ENCODE measurements at places on chromosomes 4 and X. TPM values are rescaled to one million over a fixed set of nuclear protein-coding genes. Genes with fewer than 3 reads are reported as not detected.

Gene ELF4
- 25.1 TPM for polyA plus RNA-seq

Gene FMR1NB
- not detected for polyA plus RNA-seq

Gene XK
- polyA plus RNA-seq, result 0.15 TPM

Gene PLA2G12A
- polyA plus RNA-seq, result 4.9 TPM

Gene TMEM31
- 0.23 TPM for polyA plus RNA-seq

Gene USP51
- 0.91 TPM for polyA plus RNA-seq

Gene HERC3
- polyA plus RNA-seq, result 38.4 TPM

Gene RAB40AL
- 0.45 TPM for polyA plus RNA-seq

Gene RASGEF1B
- polyA plus RNA-seq, result 20.4 TPM

Gene PLXNB3
- polyA plus RNA-seq, result 0.35 TPM

Gene AFF2
- polyA plus RNA-seq, result 0.06 TPM

Gene TLR6
- 10.0 TPM for polyA plus RNA-seq

Gene IL9R
- 12.7 TPM for polyA plus RNA-seq

Gene CSN2
- not detected for polyA plus RNA-seq

Gene USP17L10
- not detected for polyA plus RNA-seq

Gene SPANXB1
- polyA plus RNA-seq, result not detected

Gene CDX4
- polyA plus RNA-seq, result not detected

Gene VCX3A
- polyA plus RNA-seq, result not detected

Gene TACC3
- 29.5 TPM for polyA plus RNA-seq

Gene DCAF8L2
- polyA plus RNA-seq, result not detected

Gene ATP2B3
- not detected for polyA plus RNA-seq

Gene NLRP2B
- polyA plus RNA-seq, result not detected

Gene FAM9A
- polyA plus RNA-seq, result not detected

Gene LANCL3
- 0.06 TPM for polyA plus RNA-seq

Gene HTT
- polyA plus RNA-seq, result 39.1 TPM

Gene MTMR8
- polyA plus RNA-seq, result 1.8 TPM

Gene AVPR2
- 0.12 TPM for polyA plus RNA-seq

Gene TMPRSS11B
- polyA plus RNA-seq, result not detected

Gene TMSB15C
- 1.4 TPM for polyA plus RNA-seq

Gene IL21
- polyA plus RNA-seq, result not detected

Gene TDO2
- not detected for polyA plus RNA-seq

Gene CT45A1
- not detected for polyA plus RNA-seq
